ENCODE measurements at places on chromosomes 13 and 19.

DNA sequence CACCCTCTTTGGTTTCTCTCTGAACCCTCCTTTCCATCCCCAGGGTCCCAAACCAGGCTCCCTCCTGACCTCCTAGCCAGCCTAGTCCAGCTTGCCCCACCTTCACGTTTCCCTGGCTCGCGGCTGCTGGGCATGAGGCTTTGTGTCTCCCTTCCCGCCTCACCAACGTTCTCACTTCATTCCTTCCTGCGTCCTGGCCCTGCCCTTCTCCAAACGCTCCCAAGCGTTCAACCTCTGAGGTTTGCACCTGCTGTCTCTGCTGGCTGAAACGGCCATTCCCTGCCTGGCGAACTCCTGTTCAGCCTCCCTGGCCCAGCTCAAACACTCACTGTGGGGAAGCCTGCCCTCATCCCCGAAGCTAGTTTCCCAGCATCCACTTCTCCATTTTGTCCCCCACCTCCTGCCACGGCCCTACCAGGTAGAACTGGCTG is 12.4 kb downstream of the EPS8L1 start:
- DNase-seq, result no peak

GRCh38 chr19:32842061-32842460 is 27.5 kb downstream of the SLC7A9 start:
- DNase-seq, result no peak

GRCh38 chr19:54014920-54015560 is 23.6 kb downstream of the CACNG6 start:
- DNase-seq, result no peak

- DNase-seq, result no peak
Observed at GRCh38 chr19:1102407-1103131, 1.2 kb upstream of the GPX4 start.

DNA sequence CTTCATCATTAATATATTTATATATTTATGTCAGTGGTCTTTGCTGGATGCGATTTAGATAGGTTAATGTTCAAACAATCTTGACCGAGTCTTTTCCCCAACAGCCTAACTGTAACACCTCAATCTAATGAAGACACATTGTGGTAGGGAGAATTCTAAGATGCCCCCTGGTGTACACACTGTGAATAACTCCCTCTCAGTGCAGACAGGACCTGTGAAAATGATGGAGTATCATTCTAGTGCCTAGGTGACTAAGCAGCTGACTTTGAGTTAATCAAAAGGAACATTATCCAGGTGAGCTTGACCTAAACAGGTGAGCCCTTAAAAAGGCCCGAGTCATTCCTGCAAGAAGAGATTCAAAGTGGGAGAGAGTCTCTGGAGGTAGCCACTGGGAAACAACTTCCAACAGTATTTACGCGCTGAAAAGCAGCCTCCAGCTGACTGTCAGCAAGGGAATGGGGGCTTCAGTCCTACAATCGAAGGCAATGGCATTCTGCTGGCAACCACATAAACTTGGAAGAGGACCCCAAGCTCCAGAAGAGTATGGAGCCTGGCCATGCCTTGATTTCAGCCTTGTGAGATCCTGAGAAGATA is 28.0 kb upstream of the KBTBD7 start:
- no peak for DNase-seq

GRCh38 chr13:106455777-106456176 is 79.7 kb downstream of the EFNB2 start:
- DNase-seq, result no peak

DNA sequence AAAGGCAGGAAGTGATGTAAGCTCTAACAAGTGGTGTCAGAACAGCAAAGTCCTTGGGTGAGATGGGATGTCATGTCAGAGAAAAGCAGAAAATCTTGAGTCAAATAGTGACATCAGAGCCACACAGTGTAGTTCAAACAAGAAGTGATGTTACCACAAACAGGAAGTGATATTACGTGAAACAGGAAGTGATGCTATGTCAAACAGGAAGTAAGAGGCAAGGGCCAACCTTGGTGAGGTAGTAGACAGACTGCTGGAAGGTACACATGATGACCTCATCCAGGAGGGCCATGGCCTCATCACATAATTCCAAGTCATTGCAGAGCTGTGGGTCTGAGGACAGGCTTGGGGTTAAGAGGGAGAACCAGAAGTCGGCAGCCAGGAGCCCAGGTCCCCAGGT is 7.0 kb upstream of the MAMSTR start:
- no peak for DNase-seq

GRCh38 chr13:32669030-32669646 is 82.9 kb downstream of the PDS5B start:
- no peak for DNase-seq
